Vagina (tissue), 2 donors: ENCODE measurements at places on chromosomes 3 and 15.

DNA sequence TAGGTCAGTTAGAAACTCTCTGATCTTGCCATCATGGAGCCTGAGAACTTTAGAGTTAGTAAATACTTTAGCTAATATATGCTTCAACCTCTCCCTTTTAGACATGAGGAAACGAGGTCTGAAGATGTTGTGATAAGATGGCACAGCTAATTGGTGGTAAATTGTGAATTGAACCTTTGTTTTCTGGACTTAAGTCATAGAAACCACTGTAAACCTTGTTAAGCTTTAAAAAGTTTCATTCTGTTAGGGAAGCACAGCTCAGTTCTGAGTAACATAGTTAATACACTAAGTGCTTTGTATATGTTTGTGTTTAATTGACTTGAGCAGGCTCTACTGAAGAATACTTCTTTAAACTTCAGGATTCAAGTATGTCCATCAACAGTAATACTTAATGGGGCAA lies 108.6 kb downstream of the AKAP13 start:
- no peak for DNase-seq

DNA sequence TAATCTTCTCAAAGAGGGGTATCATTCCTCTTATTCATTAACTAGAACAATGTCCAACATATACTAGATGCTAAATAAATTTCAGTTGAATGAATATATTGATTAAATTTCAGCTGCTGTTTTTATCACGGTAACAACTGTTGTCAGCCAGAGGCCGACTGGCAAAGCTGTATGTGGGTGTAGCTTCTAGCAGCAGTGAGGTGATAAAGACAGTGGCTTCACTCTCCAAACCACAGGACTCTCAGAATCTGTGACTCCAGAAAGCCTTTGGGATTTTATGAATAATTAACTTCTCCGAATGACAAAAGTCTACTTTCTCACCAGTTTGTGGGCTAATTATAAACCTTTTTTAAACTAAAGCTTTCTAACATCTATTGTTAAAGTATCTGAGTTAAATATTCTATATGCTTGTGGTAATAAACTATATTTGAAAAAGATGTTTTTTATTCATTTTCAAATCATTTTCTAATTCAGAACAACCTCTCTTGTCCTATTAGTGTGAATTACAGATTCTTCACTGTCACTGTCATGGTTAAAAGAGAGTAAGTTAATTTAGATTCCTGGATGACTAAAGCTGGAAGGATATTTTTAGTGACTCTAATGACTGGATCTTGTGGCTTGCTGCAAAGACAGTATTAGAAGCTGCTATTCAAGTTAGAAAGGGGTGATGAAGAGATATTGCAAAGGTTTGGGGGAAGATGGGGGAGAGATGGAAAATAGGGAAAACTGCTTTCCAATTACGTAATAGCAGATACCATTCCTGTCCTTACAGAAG lies 796.4 kb upstream of the ARPP21 start:
- no peak for DNase-seq

DNA sequence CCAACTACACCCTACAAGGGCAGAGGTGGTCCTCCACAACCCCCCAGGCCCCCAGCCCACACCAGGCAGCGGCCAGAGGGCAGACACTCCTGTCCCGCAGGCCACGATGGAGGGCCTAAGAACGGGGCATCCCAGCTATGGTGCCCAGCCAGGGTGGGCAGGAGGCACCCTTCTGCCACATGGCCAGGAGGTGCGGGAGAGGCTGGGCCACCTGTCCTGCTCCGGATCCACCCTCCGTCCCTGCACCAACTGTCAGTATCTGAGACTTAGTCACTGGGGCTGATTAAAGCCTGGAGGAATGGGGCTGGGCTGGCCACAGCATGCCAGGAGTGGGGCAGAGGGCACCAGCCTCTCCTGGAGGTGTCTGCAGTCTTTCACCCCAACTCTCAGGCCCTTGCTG lies 37.9 kb downstream of the TNK2 start:
- DNase-seq, result no peak

DNA sequence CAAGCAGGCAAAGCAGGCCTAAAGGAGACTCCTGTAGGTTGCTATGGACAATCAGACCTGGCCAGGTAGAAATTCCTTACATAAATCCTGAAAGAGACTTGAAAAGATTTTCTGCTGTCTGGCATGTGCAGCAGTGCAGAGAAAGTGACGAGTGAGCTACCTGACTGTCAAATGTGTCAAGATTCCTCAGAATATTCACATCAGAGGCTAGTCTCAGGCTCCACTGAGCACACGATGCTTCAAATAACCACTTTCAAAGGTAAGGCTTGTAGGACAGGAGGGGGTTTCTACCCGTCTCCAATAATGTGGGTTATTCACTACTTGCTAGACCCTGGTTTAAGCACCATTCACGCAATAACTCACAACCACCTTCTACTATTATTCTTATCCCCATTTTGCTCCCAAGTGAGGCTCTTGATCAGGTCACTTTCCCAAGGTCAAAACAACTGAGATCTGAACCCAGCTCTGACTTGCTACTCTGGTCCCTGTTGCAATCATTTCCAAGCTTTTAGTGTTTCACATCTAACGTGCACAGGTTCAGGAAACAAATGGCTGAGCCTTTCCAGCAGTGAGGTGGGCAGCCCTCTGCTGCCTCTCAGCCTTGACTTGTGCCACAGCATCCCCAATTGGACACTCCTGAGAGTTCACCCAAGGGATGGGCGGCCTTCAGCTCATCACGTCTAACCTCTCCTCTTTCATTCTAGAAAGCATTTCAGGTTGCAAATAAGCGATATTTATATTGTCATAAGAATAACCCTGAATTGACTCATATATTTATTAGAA lies 329.9 kb upstream of the WNT5A start:
- no peak for DNase-seq

- DNase-seq, result no peak
Observed at GRCh38 chr3:58084788-58085543, 76.7 kb downstream of the FLNB start.

DNA sequence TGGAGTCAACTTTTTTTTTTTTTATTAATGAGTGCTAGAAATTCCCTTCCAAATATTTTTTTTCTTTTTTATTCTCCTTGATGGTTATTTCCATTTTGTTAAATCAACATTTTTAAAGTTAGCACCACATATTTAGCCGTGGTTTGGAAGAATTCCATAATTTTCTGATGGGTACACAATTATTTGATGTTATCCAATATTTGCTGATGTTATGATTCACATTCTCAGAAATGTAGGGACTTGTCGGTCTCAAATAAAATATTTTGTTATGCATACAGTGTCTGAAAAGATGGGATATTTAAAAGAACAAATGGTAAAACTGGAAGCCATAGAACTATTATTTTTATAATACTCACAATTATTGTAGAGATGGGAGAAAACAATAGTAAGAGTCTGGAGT lies 911.5 kb upstream of the GBE1 start:
- DNase-seq, result no peak

DNA sequence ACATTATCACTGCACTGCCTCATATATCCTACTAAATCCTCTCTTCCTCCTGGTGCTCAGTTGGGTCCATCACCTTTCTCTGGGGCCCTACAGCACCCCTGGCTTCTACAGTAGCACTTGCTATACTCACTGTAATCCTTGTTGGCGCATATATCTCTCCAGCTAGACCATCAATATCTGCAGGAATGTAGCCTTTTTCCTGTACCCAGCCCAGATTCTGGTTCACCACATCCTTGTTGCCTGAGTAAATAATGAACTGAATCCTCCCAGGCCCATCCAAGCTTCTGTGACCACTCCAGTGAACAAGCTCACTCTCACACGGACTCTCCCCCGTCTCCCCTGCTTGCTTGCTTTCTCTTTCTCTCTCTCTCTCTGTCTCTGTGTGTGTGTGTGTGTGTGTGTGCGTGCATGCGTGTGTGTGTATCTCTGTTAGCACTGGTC lies 62.5 kb upstream of the LIPC start:
- no peak for DNase-seq
